ENCODE measurements at places on chromosomes 2 and 18.

DNA sequence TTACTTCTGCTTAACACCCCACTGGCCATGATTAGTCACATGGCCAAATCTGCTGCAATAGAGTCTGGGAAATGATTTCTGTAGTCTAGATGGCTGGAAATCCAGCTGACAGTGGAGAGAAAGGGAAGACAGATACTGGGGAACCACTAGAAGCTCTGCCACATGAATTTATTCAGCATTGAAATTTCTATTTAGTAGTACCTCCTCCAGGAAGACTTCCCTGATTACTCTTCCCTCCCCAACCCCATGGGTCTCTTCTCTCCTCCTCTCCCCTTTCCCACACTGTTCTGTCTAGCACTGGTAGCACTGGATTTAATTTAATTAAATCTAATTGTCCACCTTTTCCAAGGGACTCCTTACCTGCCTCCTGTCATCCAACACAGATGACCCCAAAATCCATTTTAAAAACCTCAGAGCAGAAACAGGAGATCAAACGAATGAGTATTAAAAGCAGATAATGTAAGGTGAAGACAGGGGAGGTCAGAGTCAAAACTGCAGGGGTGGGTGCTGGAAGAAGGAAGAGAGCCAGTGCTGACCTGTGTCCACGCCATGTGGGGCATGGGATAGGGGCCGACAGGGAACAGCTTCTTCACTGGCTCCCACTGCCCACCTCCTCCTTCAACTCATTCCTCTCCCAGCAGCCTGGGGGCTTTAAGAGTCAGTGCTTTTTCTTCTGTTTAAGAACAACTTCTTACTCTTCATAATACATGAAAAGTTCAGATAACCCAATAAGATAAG is 169.2 kb upstream of the HS6ST1 start:
- no peak for DNase-seq

DNA sequence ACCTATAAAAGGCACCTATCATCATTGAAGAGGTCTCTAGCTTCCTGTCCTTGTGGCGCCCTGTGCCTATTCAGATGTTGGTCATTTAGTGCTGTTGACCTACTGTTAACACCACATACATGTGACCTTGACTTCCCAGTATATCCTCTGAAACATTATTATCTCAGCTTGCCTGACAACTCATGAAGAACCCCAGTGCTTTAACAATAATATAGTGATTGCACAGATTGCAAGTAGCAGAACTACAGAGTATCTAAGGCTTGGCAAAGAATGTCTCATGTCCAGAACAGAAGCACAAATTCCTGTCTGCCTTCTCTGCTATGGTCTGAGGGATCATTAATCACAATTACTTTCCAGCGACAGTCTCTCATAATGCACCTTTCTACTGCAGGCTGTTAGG is 165.3 kb downstream of the LCLAT1 start:
- no peak for DNase-seq

DNA sequence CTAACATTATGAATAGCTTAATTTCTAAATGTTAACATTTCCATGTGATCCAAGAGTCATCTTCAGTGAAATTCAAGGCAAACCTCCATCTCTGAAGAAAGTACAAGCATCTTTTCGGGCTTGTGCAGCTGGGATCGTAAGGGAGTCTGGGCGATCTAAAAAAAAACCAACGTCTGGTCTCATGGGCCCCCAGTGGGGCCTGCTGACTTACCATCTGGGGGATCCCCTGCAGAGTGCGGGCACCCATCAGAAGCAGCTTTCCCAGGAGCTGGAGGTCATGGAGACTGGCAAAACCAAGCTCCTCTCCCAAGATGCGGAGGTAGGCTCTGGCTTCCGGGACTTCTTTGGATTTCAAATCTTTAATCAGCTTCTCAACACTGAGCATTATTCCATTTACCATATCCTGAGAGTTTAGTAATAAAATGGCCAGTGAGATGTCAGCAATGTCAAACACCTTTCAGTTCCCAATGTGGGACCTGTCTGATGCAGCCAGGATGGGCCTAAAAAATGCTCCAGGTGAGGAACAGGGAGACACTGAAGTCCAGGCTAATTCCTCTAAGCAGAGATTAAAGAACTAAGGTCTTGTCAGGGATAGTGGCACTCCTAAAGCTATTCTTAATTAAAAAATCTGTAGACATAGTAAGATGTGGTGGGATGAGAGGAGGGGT is 19.0 kb downstream of the APOB start:
- DNase-seq = no peak

- DNase-seq = peak; percentile 7
Observed at GRCh38 chr2:131425231-131425941, 50.5 kb upstream of the TUBA3D start.

DNA sequence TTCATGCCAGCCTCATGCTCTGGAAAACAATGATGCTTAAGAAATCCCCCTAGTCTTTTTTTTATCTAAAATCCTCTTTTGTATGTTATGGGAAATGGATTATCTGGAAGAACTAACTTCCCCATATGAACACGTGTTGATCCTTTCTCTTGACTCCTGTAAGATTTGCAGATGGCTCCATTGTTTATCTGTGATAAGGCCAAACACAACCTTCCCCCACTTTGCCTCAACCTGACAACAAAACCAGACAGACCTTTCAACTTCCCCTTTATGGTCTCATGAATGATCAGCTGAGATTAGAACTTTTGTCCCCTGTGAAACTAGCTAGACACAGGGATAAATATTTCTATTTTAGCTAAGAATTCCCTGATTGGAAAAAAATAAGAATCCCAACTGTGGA is 828.0 kb upstream of the CDH2 start:
- DNase-seq = no peak

DNA sequence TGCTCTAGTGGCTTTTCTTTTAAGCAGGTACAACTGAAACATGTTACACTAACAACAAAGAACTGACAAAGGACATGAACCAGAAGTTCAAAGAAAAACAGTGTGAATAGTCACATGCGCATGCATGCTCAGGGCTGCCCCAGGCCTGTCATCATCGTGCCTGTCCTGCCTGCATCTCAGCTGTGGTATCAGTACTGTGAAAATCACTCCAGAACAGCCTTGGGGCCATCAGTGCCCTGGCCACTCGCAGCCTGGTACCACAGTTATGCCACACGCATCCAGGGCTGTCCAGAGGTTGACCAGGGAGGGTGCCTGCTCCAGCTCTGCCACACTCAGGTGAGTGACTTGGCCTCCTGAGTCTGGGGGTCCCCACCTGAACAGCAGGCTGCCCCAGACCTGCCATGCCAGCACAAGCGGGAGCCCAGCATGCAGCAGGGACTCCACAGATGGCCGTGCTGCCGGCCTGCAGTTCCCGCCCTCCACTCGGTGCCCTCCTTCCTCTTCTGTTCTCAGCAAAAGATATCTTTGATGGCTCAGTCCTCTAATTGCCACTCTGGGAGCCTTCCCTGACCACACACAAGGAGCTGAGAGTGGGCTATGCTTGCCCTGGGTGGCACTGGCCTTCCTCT is 12.3 kb downstream of the LIMS2 start:
- DNase-seq = no peak

DNA sequence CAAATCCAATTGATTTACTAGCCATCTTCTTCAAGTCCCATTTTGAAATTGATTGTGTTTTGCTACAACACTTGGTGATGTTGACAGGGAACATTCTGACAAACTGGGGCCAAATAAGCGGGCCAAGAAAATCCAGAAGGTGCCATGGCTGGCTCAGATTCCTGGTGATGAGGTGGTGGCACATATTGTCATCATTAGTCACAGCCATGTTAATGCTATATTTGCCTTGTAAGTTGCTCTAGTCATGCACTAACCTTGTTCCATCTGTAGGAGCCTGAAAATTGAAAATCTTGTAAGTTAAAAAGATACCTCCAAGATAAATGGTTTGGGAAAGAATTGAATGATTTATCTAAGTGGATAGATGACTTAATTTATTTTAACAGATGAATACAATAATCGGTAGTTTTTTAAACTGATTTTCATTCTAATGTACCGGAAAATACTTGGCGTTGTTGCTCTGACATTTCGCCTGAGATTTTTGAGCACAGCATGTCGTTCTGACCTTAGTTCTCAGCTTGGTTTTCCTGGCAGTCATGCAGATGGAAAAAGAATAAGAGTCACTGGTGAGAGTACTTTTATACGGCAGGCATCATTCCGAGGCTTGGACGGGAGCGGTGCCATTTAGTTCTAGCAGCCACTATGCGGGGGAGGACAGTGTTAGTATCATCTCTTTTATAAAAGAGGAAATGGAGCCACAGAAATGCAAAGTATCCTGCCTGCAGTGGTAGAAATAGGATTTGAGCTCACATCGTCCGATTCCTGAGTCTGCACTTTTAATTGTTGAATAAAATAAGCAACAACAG is 133.9 kb downstream of the ZNF532 start:
- no peak for DNase-seq

- no peak for DNase-seq
Observed at GRCh38 chr2:127371037-127371436, 16.7 kb downstream of the MAP3K2 start.

GRCh38 chr2:54254180-54254579 is 1.8 kb downstream of the TSPYL6 start:
- DNase-seq = no peak

- DNase-seq = peak; percentile 1
Observed at GRCh38 chr2:240460781-240461431, 25.4 kb downstream of the GPC1 start.

DNA sequence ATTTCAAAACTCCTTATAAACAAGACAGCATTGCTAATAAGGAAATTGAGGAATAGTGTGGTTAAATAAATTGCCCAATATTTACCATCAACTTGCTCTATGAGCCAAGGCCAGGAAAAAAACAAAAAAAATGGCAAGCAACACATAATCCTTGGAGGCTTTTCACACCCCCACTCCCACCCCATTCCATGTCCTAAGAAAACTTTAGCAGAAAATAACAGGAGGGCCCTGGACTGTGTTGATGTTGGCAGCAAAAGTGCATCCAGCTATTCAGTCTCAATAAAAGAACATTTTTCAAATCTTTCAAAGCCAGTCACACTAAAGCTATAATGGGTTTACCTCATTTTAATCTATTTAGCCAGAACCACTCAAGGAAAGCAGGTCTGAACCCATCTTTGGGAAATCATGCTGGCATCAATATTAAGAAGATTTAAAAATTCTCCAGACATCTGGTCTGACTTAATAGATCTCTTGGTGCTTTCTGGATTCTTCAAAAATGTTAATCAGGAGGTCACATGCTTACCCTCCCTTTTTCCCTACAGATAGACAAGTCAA is 34.6 kb upstream of the STK17B start:
- DNase-seq = no peak

DNA sequence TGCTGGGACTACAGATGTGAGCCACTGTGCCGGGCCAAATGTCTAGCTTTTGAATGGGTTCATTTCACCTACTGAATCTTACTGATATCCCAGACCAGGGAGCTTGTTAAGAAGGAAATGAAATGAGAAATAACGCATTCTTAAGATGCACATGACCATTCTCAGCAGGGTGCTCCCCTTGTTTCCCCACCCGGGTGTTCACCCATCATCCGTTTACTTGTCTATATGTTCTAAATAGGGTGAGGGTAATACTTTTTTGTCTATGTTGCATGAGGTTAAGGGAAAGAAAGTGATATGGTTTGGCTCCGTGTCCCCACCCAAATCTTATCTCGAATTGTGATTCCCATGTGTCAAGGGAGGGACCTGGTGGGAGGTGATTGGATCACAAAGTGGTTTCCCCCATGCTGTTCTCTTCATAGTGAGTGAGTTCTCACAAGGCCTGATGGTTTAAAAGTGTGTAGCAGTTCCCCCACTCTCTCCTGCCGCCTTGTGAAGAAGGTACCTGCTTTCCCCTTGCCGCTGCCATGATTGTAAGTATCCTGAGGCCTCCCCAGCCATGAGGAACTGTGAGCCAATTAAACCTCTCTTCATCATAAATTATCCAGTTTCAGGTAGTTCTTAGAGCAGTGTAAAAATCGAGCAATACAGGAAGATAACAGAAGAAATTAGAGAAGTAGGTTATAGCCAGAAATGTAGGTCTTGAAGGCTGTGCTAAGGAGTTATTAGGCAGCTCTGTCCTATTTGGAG is 129.1 kb downstream of the DDX1 start:
- no peak for DNase-seq

GRCh38 chr2:46590319-46590718 is 111.0 kb downstream of the TMEM247 start:
- no peak for DNase-seq

DNA sequence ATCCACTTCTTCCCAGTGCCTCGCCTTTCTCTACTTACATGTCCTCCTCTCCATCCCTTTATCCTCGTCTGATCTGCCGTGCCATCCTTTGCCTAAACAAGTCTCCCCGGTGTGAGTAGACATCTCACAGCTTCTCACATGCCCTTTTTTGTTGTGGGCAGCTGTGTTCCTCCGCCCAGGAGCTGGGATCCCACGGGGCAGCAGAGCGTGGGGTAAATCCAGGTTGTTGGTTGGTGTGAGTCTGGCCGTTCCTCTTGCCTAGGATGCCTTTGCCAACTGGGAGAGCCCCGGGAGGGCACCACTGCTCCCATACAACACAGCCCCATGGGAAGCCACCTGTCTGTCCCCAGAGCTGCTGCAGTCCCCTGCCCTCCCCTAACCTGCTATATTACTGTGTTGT is 22.4 kb downstream of the SLC30A3 start:
- no peak for DNase-seq

DNA sequence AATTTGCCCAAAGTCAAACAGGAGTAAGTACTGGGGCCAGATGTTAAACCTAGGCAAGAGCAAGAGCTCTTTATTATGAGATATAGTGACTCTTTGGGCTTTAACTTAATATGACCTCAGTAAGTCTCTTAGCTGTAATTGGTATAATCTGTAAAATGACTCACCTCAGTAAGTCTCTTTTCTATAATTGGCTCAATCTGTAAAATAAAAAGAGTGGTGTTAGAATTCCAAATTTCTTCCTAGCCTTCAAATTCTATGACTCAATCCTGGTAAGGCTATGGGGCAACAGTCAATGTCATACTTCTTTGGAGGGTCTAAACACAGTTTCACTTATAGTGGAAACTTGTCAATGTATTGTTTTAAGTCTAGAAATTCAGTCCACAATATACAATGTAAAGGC is 1608.9 kb upstream of the PIK3C3 start:
- DNase-seq = no peak

GRCh38 chr18:46337271-46337670 is 233.1 kb downstream of the HAUS1 start:
- DNase-seq = no peak

DNA sequence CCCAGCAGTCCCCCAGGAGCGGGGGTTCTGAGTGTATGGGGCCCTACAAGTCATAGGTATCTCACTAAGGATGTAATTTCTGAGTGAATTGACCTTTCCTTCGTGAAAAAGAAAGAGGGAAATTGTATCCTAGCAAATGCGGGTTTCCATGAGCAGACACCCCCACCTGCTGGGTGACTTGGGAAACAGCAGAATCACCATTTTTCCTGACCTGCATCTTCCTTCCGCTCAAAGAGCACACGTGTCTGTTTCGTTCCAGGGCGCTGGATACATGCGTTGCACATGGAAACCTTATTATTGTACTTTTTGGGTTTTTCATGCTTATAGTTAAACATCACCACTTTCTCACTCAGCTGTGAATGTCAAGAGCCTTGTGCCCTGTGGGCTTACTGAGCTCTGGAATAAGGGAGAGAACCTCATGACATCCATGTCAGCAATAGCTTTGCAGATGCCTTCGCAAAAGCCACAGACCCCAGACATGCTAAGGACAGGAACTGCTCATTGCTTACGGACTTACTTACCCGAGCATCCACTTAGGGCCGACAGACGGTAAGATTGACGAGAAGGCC is 132.8 kb downstream of the TPO start:
- peak; percentile 26 for DNase-seq
